Thyroid gland (tissue), 4 donors: ENCODE measurements at places on chromosomes 2 and 18.

DNA sequence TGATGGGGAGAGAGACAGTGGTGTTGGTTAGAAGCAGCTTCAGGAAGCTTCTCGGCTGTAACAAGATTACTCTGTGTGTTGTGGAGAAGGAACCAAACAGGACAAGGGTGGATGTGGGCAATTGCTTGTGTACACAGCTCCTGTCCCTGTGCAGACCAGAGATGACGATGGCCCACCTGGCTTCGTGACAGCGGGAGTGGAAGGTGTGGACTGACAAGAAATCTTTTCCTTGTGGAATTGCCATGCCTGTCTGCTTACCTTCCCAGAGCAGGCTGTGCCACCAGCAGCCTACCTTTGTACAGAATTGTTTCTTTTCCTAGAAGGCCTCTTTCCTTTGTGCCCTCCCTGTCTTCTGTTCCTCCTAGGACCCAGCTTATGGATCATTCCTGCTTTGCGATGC lies 93.8 kb downstream of the ITGB1BP1 start:
- DNase-seq = no peak

GRCh38 chr18:3211236-3211992 lies 8.4 kb downstream of the MYOM1 start:
- no peak for DNase-seq

DNA sequence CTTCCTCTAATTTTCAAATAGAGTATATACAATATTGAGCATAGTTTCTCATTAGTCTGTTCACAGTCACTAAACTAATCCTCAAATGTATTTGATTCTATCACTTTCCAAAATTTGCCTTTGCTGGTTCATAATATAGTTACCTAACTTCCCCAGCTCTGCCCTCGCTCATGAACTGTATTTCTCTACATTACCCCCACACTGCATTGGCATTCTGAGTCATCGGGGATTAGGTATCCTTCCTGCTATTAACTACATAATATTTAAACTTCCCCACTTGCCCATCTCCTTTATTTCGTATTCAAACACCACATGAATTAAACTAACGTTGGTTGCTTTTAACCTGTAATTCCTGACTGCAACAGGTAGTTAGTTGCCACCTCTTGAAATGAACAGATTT lies 14.8 kb upstream of the CLASP1 start:
- no peak for DNase-seq

- no peak for DNase-seq
Measured at GRCh38 chr2:108602422-108602821, 68.2 kb downstream of the LIMS1 start.

DNA sequence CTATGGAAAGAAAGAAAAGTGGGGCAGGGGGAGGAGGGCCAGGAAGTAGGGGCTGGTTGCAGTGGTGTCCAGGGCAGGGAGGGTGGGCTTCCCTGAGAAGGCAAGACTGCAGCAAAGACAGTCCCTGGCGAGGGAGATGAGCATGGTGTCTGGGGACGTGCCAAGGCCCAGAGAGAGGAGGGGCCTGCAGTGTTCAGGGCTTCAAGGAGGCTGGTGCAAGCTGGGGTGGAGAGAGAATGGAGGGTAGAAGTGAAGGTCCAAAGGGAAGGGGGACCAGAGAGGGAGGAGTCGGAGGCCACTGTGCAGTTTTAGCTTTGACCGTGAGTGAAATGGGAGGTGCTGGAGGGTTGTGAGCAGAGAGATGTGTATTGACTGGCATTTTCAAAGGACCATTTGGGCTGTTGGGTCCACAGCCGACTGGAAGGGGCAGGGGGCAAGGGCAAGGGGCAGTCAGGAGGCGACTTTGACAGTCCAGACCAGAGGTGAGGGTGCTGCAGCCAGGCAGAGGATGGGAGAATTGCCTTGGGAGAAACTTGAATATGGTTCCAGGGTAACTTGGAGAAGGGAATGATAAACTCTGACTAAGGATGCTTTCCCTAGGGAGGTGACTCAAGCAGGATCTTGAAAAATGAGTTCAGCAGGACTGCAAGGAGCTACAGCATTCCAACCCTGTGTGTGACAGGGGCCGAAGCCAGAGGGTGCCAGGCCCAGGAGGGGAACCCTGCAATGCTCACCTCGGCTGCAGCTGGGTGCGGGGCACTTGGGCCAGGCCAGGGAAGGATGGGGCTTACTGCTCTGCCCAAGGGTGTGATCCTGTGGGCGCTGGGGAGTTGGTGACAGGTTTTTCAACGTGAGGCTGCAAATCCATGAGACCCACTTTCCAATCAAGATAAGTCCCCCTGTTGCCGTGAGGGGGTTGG lies 177.1 kb upstream of the HAAO start:
- DNase-seq = no peak

DNA sequence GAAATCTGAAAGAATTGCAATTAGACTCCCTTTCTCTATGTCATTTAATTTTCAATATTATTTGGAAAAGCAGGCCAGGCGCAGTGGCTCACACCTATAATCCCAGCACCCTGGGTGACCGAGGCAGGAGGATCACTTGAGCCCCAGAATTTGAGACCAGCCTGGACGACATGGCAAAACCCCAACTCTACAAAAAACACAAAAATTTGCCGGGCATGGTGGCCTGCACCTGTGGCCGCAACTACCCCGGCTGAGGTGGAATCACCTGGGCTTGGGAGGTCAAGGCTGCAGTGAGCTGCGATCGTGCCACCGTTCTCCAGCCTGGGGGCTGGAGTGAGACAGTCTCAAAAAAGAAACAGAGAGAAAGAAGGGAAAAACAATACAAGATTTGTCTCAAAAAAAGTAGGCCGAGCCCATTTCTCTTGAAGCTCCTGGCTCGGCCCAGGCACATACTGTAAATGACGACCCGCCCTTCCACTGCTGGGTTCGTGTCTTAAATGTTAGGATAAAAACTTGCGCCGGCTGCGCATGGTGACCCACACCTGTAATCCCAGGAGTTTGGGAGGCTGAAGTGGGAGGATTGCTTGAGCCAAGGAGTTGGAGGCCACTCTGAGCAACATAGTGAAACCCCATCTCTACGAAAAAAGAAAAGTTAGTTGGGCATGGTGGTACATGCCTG lies 31.1 kb upstream of the GPC1 start:
- no peak for DNase-seq

- DNase-seq = no peak
Measured at GRCh38 chr18:2480536-2480935, 90.8 kb downstream of the METTL4 start.

GRCh38 chr2:51028829-51029228 lies 3.1 kb downstream of the NRXN1 start:
- no peak for DNase-seq

GRCh38 chr18:79742076-79742475 lies 55.7 kb upstream of the KCNG2 start:
- DNase-seq = no peak

- DNase-seq = no peak
Measured at GRCh38 chr18:65227970-65228369, 522.8 kb upstream of the CDH7 start.

- DNase-seq = no peak
Measured at GRCh38 chr2:160465406-160465805, 28.2 kb downstream of the RBMS1 start.

- DNase-seq = no peak
Measured at GRCh38 chr2:179233626-179234430, 30.8 kb downstream of the SESTD1 start.

DNA sequence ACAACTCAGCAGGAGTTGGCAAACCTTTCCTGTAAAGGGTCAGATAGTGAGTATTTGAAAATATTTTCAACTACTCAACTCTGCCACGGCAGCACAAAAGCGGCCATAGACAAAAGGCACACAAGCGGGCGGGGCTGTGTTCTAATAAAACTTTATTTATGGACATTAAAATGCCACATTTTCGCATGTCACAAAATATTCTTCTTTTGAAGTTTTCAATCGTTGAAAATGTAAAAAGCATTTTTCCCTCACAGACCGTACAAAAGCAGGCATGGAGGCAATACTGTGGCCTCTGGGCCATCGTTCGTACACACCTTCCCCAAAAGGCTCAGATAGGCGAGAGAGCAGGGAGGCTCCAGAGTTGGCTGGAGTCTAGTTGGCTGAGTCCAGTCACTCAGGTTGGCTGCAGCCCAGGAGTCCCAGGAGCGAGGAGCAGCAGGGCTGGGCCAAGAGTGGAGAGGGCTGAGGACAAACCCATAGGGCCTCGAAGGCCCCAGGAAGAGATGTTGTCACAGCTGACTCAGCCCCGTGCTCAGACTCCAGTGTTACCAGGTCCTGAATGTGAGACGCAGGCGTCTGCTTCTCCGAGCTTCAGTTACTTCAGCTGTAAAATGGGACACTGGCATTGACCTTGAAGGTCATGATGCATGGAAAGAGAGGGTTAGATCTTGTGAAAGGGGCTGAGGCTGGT lies 42.5 kb downstream of the SDC1 start:
- peak; percentile 26 for DNase-seq

DNA sequence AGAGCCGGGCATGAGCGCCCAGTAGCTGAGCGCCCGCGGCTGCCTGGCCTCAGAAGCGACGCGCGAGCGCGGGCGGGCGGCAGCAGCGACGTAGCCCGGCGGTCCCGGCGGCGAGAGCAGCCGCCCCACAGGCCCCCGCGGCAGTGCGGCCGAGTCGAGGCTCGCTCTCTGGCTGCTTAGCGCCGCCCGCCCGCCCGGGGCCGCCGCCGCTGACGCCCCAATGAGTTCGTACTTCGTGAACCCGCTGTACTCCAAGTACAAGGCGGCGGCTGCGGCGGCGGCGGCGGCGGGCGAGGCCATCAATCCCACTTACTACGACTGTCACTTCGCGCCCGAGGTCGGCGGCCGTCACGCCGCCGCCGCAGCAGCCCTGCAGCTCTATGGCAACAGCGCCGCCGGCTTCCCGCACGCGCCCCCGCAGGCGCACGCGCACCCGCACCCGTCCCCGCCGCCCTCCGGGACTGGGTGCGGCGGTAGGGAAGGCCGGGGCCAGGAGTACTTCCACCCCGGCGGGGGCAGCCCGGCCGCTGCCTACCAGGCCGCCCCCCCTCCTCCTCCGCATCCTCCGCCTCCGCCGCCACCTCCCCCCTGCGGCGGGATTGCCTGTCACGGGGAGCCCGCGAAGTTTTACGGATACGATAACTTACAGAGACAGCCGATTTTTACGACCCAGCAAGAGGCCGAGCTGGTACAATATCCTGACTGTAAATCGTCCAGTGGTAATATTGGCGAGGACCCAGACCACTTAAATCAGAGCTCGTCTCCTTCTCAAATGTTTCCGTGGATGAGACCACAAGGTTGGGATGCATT lies 847 bp downstream of the HOXD8 start:
- DNase-seq = no peak

- DNase-seq = no peak
Measured at GRCh38 chr2:121776885-121777698, 21.6 kb downstream of the TSN start.

- no peak for DNase-seq
Measured at GRCh38 chr2:70962885-70963878, 15.2 kb upstream of the ANKRD53 start.

DNA sequence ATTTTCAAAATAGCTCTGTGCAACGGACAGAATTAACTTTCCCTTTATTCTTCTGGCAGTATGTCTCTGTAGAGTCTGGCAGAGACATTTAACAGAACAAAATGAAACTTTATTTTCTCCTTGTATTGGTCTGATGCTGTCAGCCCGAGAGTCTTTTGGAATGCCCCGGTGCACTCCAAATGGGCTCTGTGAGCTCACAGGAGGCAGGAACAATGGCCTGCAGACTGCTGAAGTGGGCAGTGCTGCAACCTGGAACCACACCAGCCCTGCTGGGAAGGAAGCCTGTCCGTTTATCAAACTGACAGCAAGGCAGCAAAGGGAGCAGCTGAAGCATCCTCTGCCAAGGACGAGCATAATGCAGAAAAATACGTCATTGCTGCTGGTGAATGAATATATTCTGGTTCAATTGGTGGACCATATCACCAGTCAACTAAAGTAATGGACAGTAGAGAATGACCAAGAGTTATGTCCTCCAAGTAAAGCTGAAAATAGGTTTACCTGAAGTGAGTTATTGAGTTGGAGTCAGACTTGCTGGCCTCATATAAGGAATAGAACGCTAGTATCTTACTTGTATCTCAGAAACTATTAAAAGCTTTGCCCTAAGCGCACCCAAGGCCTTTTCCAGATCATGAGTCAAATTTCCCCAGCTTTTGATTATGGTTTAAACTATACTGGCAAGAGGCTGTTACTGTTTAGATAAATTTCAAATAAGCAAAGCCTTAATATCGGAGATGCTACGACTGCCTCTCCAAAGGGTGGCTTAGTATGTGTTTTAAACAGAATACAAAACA lies 207.6 kb upstream of the TANK start:
- DNase-seq = peak; percentile 70

- DNase-seq = no peak
Measured at GRCh38 chr2:33877348-33878016, 278.4 kb upstream of the FAM98A start.

DNA sequence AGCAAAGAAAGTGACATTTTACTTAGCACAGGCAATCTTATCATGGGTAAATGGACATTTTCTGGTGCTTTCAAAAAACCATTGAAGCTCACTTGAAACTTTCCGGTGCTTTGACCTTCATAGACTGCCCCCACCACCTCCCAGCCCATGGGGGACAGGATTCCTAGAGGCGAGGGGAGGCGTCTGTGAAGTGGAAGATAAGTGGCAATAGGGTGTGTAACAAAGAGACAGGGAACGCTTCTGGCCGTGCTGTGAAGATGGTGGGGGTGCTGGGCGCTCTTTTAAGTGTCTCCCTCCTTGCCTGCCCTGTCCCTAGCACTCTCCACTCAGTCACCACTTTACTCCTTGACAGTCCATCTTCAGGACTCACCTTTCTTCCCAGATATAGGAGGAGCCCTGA lies 23.4 kb upstream of the GMPPA start:
- peak; percentile 55 for DNase-seq

DNA sequence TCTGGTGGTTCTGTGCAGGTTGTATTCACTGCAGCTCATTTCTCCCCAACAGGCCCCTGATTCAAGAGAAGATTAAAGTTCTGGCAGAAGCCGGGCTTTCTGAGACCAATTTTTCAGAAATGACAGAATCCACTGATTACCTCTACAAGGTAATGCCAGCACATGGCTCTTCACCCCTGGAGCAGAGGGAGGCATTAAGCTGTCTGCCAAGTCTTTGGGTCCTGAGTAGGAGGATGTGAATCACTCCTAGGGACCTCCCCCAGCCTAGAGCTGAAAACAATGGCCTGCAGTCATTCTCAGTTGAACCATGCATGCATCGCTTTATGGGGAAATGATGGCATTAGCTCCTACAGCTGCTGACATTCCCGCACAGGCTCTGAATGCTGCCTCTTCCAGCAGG lies 20.5 kb upstream of the RPL37A start:
- DNase-seq = no peak

DNA sequence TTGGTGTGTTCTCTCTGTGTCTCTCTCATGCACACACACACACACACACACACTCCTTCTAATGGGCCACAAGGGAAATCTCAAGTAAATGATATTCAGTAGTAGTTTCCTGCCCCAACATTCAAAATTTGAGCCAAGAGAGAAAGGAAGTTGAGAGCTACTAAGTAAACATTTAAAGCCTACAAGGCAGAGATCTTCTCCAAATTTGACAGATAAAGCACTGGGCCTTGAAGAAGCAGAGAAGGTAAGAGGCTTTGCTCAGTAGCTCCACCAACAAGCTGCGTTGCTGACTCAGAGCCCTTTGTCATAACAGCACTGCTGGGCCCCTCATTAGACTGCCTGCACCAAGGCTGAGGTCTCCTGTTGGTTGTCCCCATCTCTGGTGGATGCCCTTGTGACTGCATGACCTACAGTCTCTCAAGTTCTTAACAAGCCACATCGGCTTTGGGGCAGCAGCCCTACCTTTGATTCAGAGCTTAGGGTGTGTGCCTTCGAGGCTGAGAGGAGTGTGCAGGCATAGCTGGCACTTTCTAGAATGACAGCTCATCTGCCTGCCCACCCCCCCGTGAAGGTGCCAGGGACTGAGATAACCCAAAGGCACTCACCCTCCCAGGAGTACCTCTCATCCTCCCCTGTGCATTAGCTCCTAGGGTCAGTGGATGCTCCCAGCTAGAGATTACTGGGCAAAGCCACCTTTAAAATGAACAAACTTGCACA lies 32.3 kb upstream of the NEB start:
- no peak for DNase-seq
